ENCODE measurements at places on chromosomes 1 and 21.

DNA sequence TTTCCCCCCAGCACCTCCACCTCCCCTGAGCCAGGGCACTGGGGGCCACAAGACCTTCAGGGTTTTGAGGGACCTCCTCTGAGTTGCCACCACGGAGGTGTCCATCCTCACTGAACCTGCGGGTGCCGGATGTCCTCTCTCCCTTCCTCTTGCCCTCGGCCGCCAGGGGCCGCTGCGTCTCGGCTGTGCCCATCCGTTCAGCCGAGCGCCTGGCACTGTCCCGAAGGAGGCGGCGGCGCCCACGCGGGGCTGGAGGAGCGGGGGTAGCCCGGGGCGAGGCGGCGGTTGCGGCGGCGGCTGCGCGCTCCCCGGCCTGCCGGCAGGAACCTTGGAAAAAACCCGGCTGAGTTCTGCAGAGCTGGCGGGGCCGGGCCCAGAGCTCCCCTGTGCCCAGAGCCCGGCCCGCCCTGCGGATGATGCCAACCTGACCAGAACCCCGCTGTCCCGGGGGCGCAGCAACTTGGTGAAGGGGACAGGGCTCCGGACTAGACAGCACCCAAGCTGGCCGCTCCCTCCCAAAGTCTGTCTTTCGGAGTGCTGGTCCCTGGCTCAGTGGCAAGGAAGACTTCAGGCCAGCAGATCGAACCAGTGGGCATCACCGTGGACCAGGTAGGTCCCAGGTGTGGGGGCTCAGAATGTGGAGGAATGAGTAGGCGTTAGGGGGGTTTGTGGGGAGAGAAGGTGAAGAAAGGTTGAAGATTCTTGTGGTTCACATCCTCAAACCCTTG, 3.7 kb upstream of the PPM1J start:
- peak; percentile 58 for DNase-seq

- no peak for DNase-seq
Measured at GRCh38 chr1:228267962-228268880, 60.4 kb downstream of the OBSCN start.

- peak; percentile 93 for DNase-seq
Measured at GRCh38 chr1:67575861-67576260, 109.1 kb upstream of the GADD45A start.

- DNase-seq = peak; percentile 22
Measured at GRCh38 chr1:56099766-56100265, 479.5 kb downstream of the PLPP3 start.

GRCh38 chr1:157776971-157777391, at the start of gene FCRL2:
Gene FCRL2 (minus strand): TSS chr1:157777132. CDS start chr1:157777073, 59 bp downstream.
- DNase-seq = no peak

DNA sequence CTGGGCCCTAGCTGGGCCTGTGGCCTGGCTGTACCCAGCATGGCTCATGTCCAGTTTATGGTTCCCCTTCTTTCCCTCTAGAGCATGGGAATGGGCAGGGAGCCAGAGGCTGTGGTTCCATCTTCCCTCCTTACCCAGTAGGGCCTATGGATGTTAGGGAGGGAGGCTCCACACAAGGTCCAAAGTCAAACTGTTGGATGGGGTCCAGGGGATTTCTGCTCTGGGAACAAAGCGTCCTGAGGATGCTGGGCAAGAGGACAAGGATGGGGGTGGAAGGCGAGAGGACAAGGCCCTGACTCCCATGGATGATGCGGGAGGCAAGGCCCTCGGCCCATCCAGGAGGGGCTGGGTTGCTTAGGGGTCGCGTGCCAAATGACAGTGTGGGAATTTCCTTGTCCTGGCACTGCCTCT, 17.3 kb downstream of the CSF1 start:
- peak; percentile 76 for DNase-seq

DNA sequence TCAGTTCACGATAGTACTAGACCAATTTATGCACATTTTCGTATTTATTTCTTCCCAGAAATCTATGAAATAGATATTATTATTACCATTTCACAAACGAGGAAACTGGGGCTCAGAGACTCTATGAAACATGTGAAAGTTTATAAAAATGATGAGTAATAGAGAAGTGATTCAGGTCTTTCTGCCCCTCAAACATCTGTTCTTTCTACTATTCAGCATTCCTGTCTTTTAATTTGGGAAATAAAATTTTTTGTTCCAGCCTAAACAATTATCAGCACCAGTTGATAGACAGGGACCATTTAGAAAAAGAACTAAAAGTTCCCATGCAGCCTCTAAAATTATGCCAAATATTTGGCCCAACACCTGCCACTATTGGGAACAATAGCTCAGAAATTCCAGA, 585.1 kb downstream of the PTPRC start:
- DNase-seq = peak; percentile 42

DNA sequence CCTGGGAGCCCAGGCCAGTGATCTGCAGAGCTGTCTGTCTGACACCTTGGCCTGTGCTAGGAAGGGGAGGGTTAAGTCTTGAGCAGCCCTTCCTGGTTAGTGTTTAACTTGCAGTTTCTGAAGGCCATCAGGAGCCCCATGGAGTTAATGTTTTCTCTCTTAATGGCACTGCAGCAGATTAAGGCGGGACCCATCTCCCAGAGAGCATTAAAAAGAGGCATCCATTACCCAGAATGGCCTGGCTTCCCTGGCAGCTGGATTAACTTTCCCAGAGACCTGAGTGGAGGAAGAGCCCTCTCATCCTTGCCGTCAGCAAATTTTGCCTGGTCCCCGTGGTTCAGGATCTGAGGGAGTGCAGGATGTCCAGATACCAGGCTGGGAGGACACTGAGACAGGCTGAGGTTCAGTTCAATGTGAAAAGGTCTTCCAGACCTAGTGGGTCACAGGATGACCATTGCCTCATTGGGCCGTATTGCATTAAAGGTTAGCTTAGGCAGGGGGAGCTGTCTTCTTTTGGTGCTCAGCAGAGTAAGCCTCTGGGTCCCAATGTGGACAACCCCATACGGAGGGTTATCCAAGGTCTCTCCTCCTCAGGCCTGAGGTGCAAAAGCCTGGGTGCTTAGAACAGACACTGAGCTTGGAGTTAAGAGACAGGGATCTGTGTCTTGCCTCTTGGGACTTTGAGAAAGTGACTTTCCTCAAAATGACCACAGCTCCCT, 522.6 kb downstream of the PTPRU start:
- DNase-seq = no peak

Measured in IMR-90 (cell line).